ENCODE measurements at places on chromosomes 3 and 15.

GRCh38 chr3:72696815-72697214 is 151.4 kb downstream of the SHQ1 start:
- no peak for DNase-seq

- DNase-seq = no peak
Observed at GRCh38 chr15:44397869-44398268, 29.6 kb upstream of the CTDSPL2 start.

- no peak for DNase-seq
Observed at GRCh38 chr3:82960379-82960778, 1198.9 kb upstream of the GBE1 start.

GRCh38 chr3:188431553-188431952 is 277.6 kb downstream of the LPP start:
- DNase-seq = peak; percentile 9

DNA sequence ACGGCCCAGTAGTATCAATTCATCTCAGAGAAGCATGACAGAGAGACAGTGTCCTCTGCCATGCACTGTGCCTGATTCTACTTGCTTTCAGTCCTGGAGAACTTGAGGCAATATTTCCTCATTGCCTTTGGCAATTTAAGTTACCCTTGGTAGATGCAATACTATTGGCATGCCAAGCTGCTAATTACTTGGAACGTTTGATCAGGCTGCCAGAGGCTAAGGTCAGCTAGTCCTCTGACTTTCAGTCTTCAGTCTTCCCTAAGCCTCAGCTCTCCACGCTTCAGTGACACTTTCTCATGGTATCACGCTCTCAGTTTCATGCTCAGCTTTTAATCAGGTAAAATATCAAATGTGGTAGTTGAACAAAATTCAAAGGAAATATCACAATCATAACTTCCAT is 13.1 kb upstream of the OSBPL11 start:
- DNase-seq = no peak

- DNase-seq = no peak
Observed at GRCh38 chr3:151604891-151605290, 128.8 kb upstream of the AADACL2 start.

- DNase-seq = no peak
Observed at GRCh38 chr3:126424039-126424717, 29.5 kb downstream of the CFAP100 start.

GRCh38 chr3:190121383-190121782 is 686 bp upstream of the P3H2 start:
- no peak for DNase-seq

DNA sequence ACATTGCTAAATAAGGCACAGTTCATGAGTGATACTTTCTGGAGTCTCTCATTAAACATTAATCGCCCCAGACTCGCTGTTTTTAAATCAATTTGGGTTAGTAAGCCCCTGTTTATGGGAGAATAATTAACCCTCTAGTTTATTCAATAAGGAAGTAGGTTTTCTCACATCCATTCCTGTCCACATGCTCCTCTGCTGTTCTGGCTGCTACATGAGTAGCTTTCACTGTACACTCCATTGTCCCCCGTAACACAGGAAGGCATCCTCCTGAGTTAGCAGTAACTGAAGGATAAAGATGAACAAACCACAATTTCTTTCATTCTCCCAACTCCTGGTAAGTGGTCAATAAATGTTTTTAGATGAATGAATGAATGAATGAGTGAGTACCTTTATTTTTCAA is 378.5 kb downstream of the DIPK2A start:
- no peak for DNase-seq

DNA sequence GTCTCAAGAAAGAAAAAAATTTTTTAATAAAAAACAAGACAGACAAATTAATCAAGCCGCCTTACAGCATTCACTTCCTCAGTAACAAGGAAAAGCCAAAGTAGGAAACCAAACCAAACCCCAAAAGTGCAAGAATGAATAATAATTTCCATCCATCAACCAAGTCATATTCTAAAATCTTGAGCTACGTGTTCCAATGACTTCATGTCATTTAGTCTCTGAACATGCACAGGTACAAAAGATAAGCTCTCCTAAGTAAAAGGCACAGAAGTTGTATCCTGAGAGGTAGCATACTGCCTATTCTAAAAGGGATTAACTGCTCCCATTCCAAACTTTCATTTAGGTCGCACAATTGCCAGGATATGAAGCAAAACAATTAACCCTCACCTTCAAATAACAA is 29.7 kb downstream of the SLC4A7 start:
- no peak for DNase-seq

- peak; percentile 62 for DNase-seq
Observed at GRCh38 chr15:66387163-66388042, 691 bp downstream of the MAP2K1 start.

- DNase-seq = no peak
Observed at GRCh38 chr3:110165370-110165743, 828.0 kb upstream of the DPPA4 start.

- no peak for DNase-seq
Observed at GRCh38 chr3:65017359-65017758, 329.6 kb upstream of the ADAMTS9 start.

GRCh38 chr3:124250053-124250452 is 258.1 kb upstream of the ROPN1 start:
- DNase-seq = no peak

DNA sequence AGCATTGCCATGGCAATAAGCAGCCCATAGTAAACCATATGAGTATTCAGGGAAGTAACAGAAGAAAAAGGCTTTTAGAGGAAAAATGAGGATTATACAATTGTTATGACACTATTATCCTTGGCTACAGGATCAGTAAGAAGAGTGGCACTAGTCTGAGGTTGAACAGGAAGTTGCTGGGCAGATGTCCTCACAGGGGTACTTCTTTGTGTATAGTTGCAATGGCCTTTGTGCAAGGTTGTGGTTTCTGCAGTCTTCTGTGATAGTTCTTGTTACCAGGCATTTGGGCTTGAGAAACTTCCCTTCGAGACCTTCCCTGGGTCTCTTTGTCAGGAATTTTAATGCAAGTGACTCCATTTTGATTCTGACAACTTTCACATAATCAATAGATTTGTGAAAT is 100.6 kb upstream of the ATP11B start:
- DNase-seq = no peak

DNA sequence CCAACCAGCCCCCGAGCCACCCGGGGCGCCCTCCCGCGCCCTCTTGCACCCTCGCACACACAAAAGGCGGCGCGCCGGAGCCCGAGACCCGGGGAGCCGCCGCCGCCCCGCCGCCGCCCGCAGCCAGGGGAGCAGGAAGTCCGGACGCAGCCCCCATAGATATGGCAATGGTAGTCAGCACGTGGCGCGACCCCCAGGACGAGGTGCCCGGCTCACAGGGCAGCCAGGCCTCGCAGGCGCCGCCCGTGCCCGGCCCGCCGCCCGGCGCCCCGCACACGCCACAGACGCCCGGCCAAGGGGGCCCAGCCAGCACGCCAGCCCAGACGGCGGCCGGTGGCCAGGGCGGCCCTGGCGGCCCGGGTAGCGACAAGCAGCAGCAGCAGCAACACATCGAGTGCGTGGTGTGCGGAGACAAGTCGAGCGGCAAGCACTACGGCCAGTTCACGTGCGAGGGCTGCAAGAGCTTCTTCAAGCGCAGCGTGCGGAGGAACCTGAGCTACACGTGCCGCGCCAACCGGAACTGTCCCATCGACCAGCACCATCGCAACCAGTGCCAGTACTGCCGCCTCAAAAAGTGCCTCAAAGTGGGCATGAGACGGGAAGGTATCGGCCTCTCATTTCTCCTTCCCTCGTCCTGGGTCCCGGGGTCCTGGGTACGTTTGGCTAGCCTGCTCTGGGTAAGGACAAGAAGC is 1.6 kb downstream of the NR2F2 start:
- DNase-seq = no peak

DNA sequence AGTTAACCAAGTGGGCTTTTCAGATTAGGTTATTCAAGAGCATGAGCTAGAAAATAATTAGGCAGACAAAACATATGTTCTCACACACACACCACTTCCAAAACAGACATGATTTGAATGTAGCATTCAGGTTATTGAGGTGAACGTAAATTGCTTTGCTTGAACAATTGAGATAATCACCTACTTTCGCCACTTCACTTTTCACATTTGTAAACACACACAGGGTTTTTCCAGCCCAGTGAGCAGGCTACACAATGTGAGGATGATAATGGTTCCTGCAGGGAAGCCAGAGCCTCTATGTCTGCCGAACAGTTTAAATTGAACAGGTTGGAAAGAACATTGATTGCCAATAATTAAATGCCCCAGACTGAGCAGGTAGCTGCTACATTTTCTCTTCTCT is 560.8 kb downstream of the OCA2 start:
- no peak for DNase-seq

DNA sequence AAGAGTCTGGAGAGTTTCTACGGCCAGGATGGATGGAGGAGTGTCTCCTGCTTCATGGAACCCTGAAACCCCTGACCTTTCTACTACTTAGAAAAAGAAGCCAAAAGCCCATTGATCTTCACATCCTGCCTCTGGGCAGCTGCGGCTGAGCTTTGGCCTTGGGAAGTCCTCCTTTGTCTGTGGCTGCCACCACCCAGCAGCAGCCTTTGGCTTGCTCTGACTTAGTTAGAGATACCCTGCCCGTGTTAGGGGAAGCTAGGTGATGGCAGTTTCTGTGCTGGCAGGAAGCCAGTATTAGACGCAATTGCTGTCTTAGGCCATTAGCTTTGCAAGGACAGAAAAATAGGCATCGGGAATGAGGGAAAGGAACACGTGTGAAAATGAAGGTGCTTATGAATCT is 18.8 kb downstream of the APH1B start:
- DNase-seq = no peak

- DNase-seq = no peak
Observed at GRCh38 chr15:32636410-32636809, 5.1 kb upstream of the SCG5 start.

DNA sequence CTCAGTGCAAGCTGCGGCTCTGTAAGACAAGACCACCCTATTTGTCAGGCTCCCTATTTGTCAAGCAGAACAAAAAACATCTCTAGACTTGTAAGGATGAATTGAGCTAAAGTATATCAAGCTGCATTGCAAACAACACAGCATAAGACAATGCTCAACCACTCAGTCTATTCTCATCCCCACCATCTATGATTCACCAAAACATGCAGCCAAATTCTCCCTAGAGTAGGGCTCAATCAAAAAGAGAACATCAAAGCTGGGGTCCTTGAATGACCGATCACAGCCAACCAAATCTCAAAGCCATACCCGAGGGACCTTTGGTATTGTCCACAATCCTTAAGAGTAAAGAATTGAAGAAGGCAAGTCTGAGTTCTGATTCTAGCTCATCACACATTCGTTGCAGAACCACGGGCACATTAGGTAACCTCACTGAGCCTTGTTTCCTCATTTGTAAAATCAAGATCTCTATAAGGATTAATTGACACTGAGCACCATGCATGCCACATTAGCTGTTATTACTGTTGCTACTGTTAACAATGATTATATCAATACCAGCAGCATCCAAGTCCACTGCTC is 31.2 kb downstream of the RFTN1 start:
- DNase-seq = no peak

DNA sequence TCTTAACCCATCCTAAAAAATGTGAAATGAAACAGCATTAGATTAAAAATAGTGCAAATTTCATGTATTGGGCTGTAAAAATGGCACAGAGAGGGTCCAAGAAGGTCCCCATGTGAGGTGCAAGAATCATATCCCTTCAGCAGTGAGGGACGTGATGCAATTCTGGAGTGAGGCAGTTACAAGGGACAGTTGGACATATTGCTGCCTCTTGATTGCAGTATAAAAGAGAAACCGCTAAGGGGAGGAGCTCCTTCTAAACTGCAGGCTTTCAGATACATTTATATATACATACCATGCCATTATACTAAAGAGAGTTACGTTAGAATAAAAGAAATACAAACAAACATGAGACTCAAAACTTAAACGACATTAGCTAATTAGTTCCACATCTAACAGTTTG is 304.2 kb upstream of the CTNNB1 start:
- no peak for DNase-seq

DNA sequence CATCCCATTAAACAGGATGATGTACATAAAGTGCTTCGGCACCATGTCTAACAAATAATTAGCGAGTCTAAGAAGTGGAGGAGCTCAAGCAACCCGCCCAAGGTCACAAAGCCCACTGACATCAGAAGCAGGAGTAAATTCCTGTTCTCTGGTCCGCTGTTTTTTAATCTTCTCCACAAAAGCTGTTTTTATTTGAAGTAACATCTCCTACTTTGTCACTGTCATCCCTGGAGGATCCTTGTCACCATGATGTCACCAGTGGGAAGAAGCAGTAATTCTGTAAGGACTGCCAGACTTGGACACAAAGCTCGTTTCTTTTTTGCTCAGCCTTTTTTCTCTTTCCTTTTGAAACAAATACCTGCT is 216.2 kb downstream of the STT3B start:
- DNase-seq = no peak

- DNase-seq = no peak
Observed at GRCh38 chr3:6540981-6541380, 319.9 kb upstream of the GRM7 start.

- DNase-seq = no peak
Observed at GRCh38 chr3:118187221-118187620, 847.4 kb downstream of the IGSF11 start.

DNA sequence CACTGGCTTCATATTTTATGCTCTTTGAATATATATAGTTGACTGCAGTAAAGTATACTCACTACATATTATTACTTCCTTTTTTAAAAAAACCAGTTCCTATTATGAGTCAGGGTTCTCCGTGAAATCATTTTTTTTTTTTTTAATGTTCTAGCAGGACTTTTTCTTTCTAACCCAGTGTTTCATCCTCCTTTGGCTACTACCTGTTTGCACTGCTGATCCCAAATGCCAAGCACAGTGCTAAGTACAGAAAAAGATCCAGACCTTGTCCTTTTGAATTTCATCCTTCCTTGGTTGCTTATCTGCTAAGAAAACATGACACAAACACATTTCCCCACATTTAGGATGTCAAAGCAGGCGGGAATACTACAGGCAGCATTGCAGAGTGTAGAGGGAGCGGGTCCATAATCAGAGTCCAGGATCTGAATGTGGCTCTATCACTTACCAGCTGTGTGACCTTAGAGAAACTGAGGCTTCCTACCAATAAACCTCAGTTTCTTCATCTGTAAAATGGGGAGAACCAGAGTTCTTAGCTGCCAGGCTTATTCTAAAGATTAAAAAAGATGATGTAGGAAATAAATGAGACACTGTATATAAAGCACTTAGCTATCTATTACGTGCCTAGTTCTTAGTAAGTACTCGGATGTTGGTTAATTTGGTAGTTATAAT is 37.2 kb upstream of the ANPEP start:
- no peak for DNase-seq
